ELF-1 (cell line): ENCODE measurements at places on chromosomes 5 and 9.
A peak's percentile ranks its signal among the peaks of the same experiment; 100 is the strongest.

DNA sequence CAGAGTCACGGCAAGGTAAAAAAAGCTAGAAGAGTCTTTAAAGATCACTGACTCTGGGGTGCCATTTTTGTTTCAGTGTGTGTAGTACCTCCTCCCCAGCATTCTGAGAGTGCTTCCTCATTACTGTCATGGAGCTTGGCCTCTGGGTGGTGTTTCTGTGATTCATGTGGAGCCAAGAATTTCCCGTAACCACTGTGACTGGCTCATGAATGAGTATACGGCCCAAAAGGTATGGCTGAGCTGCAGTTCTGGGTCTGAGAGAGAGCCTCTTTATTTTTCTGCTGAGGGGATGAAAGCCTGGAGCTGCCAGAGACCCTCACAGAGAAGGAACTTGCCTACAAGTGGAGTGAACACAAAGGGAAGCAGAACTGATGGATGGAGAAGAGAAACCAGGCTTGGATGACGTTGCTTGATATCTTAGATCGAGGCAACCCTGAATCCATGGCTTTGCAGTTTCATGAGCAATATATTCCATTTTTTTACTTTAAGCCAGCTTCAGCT lies 85.6 kb downstream of the PTTG1 start:
- no peak for DNase-seq

DNA sequence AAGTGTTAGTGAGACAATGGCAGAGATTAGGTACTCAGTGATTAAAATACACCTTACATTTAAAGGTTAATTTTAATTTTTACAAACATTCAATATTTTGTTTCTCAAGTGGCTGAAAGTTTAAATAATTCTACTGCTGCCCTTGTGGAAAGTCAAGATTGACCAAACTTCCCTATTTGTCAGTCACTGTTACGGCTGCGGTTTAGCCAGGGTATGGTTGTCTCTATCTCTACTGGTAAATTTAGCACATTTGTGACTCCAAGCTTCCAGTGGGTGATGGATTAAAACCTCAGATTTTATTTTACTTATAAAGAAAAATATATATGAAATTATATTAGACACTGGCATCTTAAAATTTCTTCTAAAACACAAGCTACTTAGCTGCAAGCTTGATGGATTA lies 368.4 kb downstream of the CDH18 start:
- no peak for DNase-seq

DNA sequence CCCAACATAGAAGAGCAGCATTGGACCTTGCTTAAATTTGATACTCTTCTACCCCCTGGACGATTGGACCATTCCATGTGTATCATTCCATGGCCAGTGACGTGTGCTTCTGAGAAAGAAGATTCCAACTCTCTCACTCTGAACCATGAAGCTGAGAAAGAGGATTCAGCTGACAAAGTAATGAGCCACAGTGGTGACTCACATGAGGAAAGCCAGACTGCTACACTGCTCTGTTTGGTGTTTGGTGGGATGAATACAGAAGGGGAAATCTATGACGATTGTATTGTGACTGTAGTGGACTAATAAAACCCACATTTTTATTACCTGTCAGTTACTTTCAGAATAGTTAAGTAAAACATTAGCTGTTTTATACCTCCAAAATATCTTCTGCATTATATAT lies 7.5 kb downstream of the HSPA5 start:
- DNase-seq = peak; percentile 43

- DNase-seq = no peak
These were observed 65.2 kb downstream of the ZSWIM6 start for GRCh38 chr5:61397238-61397637.

DNA sequence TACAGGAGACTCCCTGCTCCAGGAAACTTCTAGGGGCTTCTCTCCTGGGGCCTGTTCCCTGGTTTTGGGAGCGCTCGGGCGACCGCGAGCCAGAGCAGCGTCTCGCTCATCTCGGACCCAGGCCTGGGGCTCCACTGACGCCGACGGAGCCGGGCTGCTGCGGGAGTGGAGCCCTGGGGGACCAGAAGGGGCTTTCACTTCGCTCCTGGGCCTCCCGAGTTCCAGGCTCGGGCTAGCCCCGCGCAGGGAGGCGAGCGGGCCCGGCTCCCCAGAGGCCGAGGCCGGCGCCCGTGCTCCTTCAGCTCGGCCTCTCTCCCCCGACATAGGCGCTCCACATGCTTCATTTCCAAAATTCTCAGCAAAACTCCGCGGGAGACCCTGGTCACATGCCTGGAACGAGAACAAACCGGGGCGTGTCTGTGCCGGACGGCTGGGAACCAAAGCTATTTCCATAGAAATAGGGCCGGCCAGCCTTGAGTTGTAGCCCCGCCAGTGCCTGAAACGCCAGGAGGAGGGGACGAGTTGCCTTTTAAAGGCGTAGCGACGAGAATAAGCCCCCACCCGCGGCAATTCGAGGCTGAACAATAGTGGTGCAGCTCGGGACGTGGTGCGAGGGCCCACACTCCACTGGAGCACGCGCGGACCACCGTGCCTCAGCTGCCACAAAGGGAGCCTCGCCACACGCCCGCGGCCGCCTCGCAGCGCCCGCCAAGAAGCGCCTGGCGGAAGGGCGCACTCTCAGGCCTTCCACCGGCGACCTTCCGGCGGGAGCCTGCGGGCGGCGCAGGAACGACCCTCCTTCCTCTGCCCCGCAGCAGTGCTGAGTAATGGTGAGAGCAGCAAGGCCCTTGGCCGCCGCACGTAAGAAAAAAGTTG lies 1.1 kb upstream of the G3BP1 start:
- peak; percentile 89 for DNase-seq

GRCh38 chr9:82106536-82106935 lies 118.0 kb downstream of the SPATA31D1 start:
- no peak for DNase-seq

DNA sequence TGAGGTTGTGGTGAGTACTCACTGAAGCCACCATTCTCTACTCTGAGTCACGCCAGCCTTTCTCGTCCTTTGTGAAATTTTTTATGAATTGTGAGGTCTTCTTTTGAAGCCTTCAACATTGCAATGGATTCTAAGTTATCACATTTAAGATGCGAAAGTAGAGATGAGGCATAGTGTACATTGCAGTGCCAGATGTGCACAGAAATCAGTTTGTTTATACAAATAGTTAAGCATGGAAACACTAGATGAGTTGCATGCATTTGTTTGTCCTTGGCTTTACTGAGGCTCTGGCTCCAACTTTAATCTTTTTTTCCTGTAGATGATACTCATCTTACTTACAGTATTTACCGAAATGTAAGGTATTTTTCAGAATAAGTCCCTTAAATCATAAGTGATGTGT lies 453.7 kb upstream of the RIOK2 start:
- no peak for DNase-seq

DNA sequence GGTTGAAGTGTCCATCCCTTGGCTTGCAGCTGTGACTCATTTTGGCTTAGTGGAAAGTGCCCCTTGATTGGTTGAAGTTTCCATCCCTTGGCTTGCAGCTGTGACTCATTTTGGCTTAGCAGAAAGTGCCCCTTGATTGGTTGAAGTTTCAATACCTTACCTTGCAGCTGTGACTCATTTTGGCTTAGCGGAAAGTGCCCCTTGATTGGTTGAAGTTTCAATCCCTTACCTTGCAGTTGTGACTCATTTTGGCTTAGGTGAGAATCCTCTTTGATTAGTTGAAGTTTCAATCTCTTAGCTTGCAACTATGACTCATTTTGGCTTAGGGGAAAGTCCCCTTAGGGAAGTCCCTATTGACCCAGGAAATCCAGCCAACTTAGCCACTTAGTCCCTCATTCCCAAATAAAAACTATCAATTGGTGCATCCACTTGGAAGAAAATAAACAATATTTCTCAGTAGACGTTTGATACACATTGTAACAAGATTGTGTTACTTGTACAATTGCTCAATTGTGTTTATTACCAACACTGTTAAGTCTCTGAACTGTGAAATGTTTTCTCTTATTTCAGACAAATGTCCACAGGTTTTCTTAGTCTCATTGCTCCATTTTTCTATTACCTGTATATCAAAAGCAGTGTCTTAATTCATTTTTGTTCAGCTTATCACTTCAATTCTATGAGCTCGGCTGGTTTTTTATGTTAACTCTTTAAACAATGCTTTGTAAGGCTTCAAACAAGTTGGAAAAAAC lies 2308.8 kb upstream of the ACO1 start:
- DNase-seq = peak; percentile 4

- peak; percentile 23 for DNase-seq
These were observed at the start of gene LRRC70 for GRCh38 chr5:62578540-62578939. LRRC70 (plus strand) TSS chr5:62578819; CDS start chr5:62579439, 620 bp downstream.

DNA sequence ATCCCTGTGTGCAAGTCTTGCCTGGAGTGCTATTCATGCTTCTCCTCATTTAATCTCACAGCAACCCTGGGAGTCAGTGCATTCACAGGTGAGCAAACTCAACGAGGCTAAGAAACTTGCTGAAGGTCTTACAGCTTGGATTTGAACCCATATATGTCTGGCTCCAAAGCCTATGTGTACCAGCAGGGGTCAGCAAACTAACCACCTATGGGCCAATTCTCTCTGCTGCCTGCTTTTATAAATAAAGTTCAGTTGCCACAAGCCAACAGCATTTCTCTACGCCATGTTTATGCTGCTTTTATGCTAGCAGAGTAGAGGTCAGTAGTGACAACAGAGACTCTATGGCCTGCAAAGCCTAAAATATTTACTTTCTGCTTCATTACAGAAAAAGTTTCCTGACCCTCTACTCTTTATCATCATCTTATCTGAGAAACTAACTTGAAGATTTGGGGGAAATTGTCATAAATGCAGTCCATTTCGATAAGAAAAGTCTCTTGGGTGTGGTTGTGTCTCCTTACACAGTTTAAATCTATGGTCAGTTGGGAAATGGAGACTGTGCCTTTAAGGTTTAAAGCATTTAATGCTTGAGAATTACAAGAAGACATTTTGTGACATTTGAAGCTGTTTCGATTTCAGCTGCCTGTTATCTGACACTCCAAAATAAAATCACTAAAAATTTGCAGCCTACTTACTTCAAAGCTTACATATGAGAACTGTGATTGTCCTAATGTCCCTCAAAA lies 137.7 kb downstream of the PRELID2 start:
- peak; percentile 33 for DNase-seq

GRCh38 chr9:125074976-125075375 lies 68.4 kb downstream of the SCAI start:
- DNase-seq = no peak

- DNase-seq = peak; percentile 79
These were observed 70.5 kb upstream of the LRRTM2 start for GRCh38 chr5:138945421-138946240.

DNA sequence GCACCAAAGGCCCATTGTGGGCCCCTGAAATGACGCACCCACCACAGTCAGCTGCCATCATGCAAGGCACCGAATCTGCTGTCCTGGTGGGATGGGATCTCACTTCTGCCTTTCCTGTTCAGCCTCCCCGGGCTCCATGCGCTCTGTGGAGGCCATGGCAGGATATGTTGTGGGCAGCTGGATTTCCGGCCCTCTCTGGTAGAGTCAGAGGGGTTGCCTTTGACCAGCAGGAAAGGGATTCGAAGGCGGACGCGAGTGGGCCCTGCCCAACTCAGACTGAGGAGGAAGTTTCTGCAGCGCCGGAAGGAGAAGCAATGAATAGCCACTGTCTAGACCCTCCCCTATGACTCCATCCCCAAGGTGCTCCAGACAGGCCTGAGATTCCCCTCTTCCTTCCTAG lies 35.5 kb downstream of the GADD45G start:
- no peak for DNase-seq

DNA sequence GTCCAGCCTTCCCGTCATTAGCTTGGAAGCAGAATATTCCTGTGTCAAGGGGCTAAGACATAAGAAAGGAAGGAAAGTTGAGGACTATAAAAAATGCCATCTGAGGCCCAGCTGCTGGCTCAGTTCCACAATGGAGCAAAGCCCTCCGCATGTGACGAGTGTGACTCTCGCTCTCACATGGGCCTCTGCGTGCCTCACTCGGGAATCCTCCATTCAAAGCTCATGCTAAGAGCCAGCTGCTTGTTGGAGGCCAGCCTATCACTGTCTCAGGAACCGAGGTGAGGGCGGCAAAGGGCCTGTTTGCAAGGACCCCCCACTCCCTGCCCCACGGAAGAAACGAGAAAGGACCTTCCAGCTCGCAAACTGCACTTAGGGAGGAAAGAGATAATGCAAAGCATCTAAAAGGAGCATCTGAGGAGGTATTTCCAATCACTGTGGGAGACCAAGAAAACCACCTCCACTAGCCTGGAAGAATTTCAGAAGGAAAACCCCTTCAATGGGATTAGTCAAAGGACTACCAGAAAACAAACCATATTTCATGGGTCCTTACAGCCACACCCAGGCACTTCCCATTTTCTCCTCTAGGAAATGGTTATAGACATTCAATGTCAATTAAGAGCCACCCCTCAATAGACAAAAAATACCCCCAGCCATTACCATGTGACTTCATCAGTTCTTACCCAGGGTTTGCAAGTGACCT lies 95.3 kb downstream of the PRRT1B start:
- no peak for DNase-seq

DNA sequence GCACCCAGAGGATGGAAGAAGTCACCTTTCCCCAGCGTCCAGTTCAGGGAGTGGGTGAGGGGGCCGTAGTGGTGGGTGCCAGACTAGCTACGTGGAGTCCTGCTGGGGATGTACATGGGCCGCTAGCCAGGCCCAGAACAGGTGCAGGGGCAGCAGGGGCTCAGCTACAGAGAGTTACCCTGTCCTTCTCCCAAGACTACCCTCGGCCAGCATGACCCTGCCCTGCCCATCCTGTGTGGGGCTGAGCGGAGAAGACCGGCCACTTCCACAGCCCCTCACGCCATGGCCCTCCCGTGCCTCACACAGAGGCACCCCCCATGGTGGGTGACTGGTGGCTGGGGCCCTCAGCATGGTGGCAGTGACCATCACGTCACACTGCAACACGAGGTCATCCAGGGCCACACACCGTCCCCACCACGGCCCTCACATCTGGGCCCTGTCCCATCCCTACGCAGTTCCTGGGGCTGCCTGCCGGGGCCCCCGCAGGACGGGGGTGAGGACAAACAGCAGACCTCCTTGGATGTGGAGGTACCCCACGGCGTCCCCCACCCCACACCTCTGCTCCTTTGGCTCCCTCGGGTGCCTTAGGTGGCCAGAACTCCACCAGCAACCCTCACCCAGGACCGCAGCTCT lies 977 bp upstream of the DPP7 start:
- DNase-seq = no peak

GRCh38 chr5:177447611-177448243 lies 1.1 kb downstream of the PRR7 start:
- DNase-seq = peak; percentile 74

- DNase-seq = peak; percentile 44
These were observed 721 bp downstream of the PTGES start for GRCh38 chr9:129751841-129752801.

GRCh38 chr9:126170286-126170823 lies 156.3 kb upstream of the MVB12B start:
- DNase-seq = no peak

DNA sequence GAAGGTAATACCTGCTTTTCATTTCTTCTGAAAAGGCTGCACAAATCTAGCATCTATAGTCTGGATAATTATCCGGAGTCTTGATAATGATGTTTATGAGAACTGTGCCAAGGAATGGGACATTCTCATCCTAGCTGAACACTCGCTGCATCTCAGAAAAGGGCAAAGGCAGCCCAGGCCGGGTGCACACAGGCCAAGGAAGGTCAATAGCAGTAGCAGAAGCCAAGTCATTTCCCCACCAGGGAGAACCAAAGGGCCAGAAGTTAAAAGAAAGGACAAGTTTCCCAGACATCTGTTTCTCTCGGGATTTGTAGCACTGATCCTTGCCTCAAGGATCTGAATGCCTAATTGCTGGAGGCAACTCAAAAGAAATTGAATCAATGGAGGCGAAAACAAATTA lies 66.1 kb upstream of the ANKRD55 start:
- DNase-seq = no peak

- DNase-seq = no peak
These were observed 10.5 kb upstream of the S1PR3 start for GRCh38 chr9:88980740-88981203.

- DNase-seq = peak; percentile 38
These were observed 1.2 kb downstream of the FOXB2 start for GRCh38 chr9:77020413-77021290.

GRCh38 chr5:158392753-158393152 lies 533.8 kb upstream of the CLINT1 start:
- DNase-seq = no peak
